Ovary (tissue), 10 donors: ENCODE measurements at places on chromosomes 3 and 15.
A peak's percentile ranks its signal among the peaks of the same experiment; 100 is the strongest.

DNA sequence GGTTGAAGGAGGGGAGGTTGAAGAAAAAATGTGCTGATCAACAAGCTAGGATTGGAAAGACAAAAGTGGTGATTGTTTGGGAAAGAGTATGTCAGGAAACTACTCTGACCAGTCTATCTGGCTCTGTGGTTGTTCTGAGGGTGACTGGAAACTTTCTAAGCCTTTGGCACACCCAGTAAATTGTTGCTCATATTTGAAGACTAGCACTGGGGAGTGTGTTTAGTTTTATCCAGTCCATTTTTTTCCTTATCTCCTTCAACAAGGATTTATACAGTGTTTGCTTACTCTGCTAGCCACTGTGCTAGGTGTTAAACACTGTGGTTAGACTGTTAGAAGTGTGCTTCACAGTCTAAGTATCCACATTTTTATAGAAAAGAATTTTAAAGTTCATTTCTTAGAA lies 28.8 kb downstream of the PPM1L start:
- no peaks in the 10 kb centered on the region for H3K27me3 ChIP-seq
- DNase-seq = no peak
- H3K36me3 ChIP-seq = no peaks in the 10 kb centered on the region
- no peak overlapping the region for H3K4me3 ChIP-seq
- H3K27ac ChIP-seq = no peak overlapping the region
- H3K4me1 ChIP-seq = no peaks in the 10 kb centered on the region

- H3K4me1 ChIP-seq = no peaks in the 10 kb centered on the region
- H3K27ac ChIP-seq = no peak overlapping the region
- no peaks in the 10 kb centered on the region for H3K36me3 ChIP-seq
- H3K4me3 ChIP-seq = no peak overlapping the region
These were observed 119.3 kb downstream of the HCN4 start for GRCh38 chr15:73249499-73249898.

GRCh38 chr3:147409143-147410115 lies at the start of gene ZIC1:
ZIC1 (plus strand) TSS chr3:147409365; CDS start chr3:147410113, 748 bp downstream.
- no peaks in the 10 kb centered on the region for H3K36me3 ChIP-seq
- H3K27me3 ChIP-seq = peaks cover 4% of the 10 kb centered on the region
- peaks cover 13% of the 10 kb centered on the region for H3K4me1 ChIP-seq
- no peak within 1 kb of the TSS for H3K27ac ChIP-seq
- H3K4me3 ChIP-seq = peak within 1 kb of the TSS; percentile 10

DNA sequence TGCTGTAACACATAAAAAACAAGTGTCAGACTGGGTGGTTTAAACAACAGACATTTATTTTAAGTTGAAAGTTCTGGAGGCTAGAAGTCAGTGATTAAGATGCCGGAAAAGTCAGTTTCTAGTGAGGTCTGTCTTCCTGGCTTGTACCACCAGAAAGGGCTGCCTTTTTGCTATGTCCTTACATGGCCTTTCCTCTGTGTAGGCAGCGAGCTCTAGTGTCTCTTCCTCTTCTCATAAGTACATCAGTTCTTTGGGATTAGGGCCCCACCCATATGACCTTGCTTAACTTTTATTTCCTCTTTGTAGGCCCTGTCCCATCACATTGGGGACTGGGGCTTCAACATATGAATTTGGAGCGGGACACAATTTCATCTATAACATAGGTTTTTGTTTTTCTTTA lies 128.0 kb downstream of the BBX start:
- no peaks in the 10 kb centered on the region for H3K4me1 ChIP-seq
- no peak overlapping the region for H3K27ac ChIP-seq

DNA sequence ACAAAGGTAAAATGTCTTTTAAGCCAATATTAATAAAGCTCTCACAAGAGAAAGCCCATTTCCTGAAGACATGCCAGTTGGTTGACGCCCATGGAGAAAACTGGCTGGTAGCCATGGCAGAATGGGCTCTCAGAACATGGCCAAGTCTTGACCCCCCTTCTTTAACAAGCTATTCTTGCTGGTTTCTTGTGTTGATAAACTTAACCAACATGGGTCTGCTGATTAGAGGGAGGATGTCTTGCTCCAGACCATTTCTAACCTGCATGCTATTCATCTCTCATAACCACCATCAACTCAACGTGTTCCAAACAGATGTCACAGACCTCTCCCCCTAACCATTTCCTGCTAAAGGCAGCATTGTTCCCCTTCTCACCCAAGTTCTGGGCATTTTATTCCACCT lies 25.7 kb downstream of the NTRK3 start:
- H3K27ac ChIP-seq = no peak overlapping the region
- H3K4me1 ChIP-seq = no peaks in the 10 kb centered on the region
- no peak for DNase-seq
- no peaks in the 10 kb centered on the region for H3K27me3 ChIP-seq
- H3K36me3 ChIP-seq = no peaks in the 10 kb centered on the region
- no peak overlapping the region for H3K4me3 ChIP-seq

- peaks cover 7% of the 10 kb centered on the region for H3K4me1 ChIP-seq
- H3K4me3 ChIP-seq = no peak overlapping the region
- no peaks in the 10 kb centered on the region for H3K27me3 ChIP-seq
- H3K27ac ChIP-seq = no peak overlapping the region
These were observed 64.4 kb upstream of the CRTC3 start for GRCh38 chr15:90465140-90465929.

GRCh38 chr15:67520321-67521028 lies 456 bp upstream of the C15orf61 start:
- no peaks in the 10 kb centered on the region for H3K4me1 ChIP-seq
- no peak for DNase-seq
- no peaks in the 10 kb centered on the region for H3K36me3 ChIP-seq
- H3K27ac ChIP-seq = peak overlapping the region; percentile 88
- no peaks in the 10 kb centered on the region for H3K27me3 ChIP-seq

- H3K4me1 ChIP-seq = no peaks in the 10 kb centered on the region
- H3K4me3 ChIP-seq = no peak overlapping the region
- no peak for DNase-seq
- H3K27me3 ChIP-seq = no peaks in the 10 kb centered on the region
These were observed 14.6 kb upstream of the IL17RD start for GRCh38 chr3:57179580-57180410.

GRCh38 chr15:50415752-50416404 lies 8.3 kb upstream of the USP8 start:
- H3K27me3 ChIP-seq = no peaks in the 10 kb centered on the region
- H3K36me3 ChIP-seq = no peaks in the 10 kb centered on the region
- H3K4me3 ChIP-seq = no peak overlapping the region
- H3K27ac ChIP-seq = no peak overlapping the region
- no peaks in the 10 kb centered on the region for H3K4me1 ChIP-seq

DNA sequence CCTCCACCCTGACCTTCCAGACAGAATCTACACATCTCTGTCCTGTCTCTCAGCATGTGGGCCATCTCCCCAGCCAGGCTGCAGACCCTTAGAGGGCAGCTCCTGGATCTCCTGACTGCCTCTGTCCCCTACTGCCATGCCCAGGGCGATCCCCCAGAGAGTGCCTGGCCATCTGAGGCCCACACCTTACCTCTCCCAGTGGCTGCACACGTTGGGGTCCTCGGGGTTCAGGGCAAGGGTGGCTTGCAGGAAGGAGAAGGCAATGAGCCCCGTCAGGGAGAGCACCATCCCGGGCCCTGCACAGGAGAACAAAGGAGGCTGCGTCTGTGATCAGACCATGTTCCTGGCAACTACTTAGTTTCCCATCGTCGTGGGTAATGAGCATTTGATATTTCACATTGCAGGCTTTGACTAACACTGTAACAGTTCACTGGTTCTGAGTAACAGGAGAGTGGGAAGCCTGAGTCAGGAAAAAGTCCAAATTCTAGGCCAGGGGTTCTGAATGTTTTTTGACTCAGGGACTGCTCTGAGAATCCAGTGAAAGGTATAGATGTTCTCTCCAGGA lies 125.4 kb downstream of the MEGF11 start:
- peaks cover 3% of the 10 kb centered on the region for H3K4me1 ChIP-seq
- no peak overlapping the region for H3K4me3 ChIP-seq
- H3K36me3 ChIP-seq = no peaks in the 10 kb centered on the region
- no peak for DNase-seq
- no peak overlapping the region for H3K27ac ChIP-seq
- H3K27me3 ChIP-seq = no peaks in the 10 kb centered on the region
